T-helper 2 cell (primary cell): ENCODE measurements at places on chromosomes 7 and 10.

DNA sequence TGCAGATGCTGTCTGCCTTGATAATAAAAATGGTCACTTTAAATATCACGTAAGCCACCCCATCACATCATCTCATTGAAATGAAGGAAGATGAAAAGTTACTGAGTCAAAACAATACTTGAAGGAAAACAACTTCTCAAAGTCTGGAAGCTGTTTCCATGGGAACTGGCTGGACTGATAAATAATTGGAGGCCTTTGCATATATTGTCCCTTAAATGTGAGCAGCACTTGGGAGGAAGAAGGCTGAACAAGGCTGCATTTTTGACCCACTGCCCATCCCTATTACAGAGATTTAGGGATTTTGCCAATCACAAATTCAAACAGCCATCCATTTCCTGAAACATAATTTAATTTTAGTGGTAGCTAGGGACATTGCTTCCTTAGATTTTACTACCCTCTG, 18.2 kb upstream of the MAGI2 start:
- no peak for DNase-seq

DNA sequence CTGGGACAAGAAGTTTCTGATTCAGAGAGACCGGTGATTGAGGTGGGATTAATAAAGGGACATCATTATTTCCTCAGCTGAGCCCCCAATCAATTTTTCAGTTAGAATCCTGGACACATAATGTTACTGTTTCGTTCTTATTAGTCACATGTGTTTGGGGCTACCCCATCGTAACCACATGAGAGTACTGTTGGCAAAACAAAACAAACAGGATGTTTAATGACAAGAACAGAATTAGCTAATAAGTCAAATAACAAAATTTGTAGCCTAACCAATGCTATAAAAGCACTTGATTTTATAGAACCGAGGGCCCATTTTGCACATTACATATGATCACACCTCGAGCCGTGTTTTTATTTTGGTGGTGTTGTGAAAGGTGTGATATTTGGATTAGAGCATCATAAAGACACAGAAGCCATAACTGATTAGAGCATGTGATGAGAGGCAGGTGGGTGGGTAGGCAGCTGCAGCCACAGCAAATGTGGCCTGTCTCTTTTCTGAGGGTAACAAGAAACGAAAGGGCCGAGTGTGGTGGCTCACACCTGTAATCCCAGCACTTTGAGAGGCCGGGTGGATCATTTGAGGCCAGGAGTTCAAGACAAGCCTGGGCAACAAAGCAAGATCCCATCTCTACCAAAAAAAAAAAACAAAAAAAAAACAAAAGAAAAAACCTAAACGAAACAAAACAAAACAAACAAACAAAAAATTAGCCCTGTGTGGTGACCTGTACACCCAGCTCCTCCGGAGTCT, 1.8 kb upstream of the VWC2 start:
- DNase-seq, result no peak

GRCh38 chr10:69901022-69901421, 99.3 kb downstream of the COL13A1 start:
- no peak for DNase-seq

DNA sequence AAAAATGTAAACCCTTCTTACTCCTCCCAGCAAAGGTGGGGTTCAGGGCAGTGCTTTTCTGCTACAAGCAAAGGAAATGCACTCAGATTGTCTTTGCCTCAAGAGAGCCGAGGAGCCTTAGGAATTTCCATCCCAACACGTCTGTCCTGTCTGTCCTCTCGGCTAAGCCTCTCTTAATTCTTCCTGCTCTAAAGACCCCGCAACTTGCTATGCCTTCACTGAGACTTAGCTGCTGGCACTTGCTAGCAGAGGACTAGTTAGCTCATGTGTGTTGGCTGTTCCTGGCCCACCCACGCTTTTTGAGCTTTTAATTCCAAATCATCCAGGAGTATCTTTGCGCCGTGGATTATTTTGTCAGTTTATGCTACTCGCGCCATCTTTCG, 481 bp upstream of the NPM3 start:
- no peak for DNase-seq

- DNase-seq, result no peak
These were observed 83.8 kb downstream of the TMEM130 start for GRCh38 chr7:98785929-98786571.

GRCh38 chr7:48113275-48113674, 24.2 kb downstream of the UPP1 start:
- no peak for DNase-seq

DNA sequence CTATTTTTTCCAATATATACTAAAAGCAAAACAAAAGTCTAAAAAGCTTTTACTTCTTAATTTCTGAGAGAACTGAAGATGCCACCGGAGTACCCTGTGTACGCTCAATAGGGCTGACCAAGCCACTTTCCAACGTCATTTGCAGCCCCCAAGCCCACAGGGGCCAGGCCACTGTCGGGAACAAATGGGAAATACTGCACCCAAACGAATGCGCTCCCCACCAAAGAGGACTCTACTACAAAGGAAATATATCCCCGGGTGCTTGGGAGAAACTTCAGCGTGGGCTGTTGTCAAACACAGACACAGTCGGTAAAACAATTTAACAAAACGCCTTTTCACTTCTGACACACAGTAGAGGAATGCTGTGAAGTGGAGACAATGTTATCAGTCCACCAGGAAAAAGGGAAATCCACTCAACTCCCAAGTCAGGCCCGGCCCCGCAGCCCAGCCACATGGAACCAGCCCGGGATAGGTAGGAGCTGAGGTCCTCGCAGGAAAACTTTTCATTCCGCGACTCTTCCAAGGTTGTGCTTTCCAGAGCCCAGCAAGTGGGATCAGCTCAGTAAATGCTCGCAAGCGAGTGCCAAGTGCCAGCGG, 1.4 kb downstream of the PARD3 start:
- no peak for DNase-seq

DNA sequence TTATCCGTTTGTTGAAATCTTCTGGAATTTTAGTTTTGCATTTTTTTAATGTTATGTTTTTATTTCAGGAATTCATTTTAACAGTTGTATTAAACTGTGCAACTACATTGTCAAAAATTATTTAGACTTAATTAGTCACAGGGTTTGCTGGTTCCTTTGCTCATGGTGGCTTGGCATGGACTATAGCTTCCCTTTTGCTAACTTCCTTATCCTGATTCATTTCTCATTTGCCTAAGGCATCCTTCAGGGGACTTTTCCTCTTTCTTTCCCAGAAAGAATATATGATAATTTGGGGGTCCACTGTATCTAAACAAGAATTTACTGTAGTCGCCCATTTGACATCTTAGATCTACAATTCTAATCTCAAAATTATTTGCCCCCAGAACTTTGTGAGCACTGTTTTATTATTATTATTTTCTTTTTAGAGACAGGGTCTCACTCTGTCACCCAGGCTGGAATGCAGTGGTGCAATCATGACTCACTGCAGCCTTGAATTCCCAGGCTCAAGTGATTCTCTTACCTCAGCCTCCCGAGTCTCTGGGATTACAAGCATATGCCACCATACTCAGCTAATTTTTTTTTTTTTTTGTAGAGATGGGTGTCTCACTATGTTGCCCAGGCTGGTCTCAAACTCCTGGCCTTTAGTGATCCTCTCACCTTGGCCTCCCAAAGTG, 13.9 kb downstream of the FIGNL1 start:
- no peak for DNase-seq

DNA sequence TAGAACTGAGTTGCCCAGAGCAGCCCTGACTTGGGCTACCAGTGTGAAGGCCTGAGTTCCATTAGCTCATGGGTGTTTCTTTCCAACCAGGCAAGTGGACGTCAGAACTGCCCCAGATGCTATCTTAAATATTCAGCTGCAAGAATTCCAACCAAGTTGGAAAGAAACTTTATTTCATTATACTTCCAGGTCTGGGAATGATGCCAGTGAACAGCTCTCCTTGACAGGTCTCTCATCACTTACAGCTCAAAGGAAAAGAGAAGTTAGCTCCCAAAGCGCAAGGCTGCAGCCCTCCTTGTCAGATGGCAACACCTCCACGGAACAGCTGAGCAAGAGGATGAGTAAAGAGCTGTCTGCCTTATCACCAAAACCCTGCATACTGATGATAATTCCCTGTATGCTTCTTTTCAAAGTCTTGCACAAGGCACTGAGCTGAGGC, 255.5 kb upstream of the AOAH start:
- DNase-seq, result no peak

DNA sequence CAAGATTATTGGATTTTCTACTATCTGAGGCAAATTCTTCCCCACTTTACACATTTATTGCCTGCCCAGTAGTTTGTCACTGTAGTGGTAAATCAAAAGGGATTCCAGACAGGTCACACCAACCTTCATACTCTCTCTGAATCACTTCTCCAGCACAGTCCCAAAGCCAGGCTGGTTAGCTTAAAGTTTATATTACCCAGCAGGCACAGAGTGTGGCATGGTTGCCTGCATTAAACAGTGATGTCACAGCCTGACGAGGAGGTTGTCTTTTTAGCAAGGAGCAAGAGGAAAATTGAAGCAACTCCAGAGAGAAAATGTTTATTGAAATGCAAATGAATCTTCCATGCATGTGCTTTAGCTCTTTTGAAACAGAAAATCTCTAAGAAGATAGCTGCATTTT, 375.5 kb upstream of the CELF2 start:
- DNase-seq, result no peak

DNA sequence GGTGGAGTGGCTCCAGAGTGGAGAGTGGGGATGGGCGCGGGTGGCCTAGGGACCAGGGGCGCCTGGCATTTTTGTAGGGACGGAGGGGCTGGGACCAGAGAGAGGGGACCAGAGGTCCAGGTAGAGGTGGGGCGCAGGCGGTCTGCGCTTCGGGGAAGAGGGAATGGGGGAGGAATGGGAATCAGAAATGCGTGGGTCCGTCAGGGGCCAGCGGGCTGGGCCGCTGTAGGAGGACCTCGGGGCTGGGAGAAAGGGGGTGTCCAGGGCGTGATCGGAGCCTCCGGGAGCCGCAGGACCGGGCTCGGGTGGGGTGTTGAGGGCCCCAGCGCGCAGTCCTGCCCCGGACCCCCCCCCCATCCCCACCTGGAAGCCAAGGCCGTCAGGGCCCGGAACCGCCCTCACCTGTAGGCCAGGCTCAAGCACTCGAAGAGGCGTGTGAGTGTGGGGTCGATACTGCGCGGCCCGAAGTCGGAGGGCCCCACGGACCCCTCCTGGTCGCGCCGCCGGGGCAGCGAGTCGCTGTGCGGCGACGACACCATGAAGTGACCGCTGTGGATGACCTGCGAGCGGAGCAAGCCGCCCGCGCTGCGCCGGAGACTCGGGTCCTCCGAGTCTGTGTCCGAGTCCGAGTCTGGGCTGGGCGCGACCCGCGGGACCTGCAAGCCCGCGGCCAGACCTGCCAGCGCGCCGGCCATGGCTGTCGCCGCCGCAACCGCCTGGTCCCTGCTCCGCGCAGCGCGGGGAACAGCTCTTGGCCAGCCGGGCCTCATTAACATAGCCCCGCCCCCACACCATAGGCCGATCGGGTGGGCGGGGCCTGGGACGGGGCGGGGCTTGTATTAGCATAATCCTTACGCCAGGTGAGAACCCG, at the start of gene MLXIPL:
MLXIPL (minus strand) TSS at position 725 of the 871 bp plus-strand sequence; CDS start at position 695, 30 bp downstream.
- peak; percentile 30 for DNase-seq

DNA sequence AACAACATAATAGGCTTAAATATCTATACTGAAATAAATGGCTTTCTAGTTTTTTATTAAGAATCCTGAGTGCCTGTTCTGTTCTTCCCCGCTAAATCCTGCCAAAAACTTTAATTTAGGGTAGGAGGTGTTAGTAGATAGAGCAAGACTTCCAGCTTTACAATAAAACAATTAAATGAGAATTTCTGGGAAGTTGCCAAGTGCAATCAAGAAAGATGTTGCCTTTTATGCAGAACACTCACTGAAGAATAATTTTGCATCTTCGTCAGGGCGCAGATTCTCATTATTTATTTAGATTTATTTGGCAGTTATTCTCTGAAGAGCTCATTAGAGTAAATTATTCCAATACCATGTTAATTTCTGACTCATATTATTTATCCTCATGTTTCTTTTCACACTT, 103.2 kb upstream of the GPR141 start:
- DNase-seq, result no peak

GRCh38 chr10:88245974-88246511, 337.1 kb downstream of the RNLS start:
- no peak for DNase-seq
